Stimulated activated CD8-positive, alpha-beta memory T cell treated with anti-CD3 and anti-CD28 coated beads, Interleukin-2, amount 100 ng/mL, for 48 hours (primary cell): ENCODE measurements at places on chromosomes 5 and 9.

- DNase-seq: no peak
Measured at GRCh38 chr5:178490935-178491652, 99.1 kb downstream of the COL23A1 start.

GRCh38 chr5:33557605-33558004 is 116.8 kb downstream of the TARS1 start:
- no peak for DNase-seq

- DNase-seq: peak; percentile 18
Measured at GRCh38 chr9:71909887-71910649, 925 bp downstream of the ABHD17B start.

DNA sequence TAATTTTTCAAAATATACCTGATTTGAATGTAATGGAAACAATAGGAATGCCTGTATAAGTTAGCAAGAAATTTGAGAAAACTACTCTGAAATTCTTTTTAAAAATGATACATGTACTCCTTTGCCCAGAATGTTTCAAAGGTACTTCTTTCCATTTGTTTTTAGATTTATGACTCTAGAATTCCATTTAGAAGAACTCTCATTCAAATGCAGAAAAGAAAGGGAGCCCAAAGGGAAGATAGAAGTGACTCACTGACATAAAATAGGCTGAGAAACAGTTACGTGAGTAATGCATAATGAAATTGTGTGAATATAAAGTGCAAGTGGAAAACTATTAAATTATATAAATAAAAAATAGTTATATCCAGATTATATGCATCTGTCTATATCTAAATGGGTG is 926.3 kb downstream of the TAF11L14 start:
- no peak for DNase-seq

DNA sequence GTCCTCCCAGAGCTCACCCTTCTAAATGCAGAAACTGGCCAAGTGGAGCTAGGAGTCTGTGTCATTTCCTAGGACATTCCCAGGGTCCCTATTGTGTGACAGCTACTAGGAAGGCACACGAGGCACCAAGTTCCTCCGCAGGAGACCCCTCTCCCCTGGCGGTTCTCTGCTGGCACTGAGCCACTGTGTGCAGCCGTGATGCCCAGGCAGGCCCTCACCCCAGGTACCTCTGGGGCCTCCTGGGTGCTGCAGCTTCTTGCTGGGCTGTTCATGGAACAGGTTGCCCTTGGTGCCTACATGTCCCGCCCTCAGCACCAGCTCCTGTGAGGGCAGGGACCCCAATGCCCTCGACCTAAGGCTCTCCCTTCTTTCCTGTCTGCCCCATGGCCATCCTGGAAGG is 23.1 kb downstream of the MED10 start:
- DNase-seq: no peak

GRCh38 chr5:33969572-33970452 is 14.7 kb downstream of the SLC45A2 start:
- DNase-seq: no peak

GRCh38 chr9:93814077-93814956 is 140.8 kb downstream of the BARX1 start:
- no peak for DNase-seq

DNA sequence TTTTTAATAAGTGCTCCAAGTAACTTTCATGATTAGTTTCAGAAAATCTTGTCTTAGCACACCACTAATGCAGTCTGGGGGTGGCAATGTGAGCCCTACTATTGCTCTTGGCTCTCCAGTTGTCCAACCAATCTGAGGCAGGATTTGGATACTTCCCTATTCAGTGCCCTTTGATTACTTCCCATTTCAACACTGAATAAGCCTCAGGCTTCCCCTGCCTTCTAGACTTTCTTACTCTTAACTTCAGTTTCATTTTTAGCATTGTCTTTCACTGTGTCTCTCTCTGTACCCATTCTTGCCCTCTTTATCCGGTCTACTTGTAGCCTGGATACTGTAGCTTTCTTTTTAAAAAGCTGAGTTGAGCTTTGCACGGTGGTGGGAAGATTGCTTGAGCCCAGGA is 186.1 kb downstream of the C9orf152 start:
- no peak for DNase-seq
